ENCODE measurements at places on chromosomes 6 and 20.
A peak's percentile ranks its signal among the peaks of the same experiment; 100 is the strongest.

- DNase-seq: no peak
Measured at GRCh38 chr20:58950603-58951002, 30.5 kb upstream of the NELFCD start.

- DNase-seq: no peak
Measured at GRCh38 chr6:153059757-153060156, 57.2 kb upstream of the MTRF1L start.

GRCh38 chr20:50142812-50143211 is 10.7 kb downstream of the PEDS1 start:
- DNase-seq: no peak

- DNase-seq: no peak
Measured at GRCh38 chr20:32991383-32991782, 12.8 kb downstream of the SUN5 start.

DNA sequence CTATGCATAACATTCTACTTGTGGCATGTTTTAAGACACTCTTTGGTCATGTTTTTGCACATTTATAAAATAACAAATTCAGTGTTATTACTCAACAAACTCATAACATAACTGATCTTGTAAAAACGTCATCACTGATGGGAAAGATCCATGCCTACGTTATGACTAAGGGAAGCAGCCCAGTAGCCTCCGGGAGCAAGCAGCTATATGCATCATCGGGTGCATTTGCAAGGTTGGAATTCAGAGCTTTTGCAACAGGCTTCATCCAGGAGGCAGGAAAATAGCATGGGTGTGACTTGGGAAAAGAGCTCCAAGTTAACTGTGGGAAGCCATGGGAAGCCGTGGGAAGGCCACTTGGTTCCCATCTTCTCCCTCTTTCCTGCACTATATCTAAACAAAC is 271.6 kb upstream of the SGK1 start:
- DNase-seq: no peak

DNA sequence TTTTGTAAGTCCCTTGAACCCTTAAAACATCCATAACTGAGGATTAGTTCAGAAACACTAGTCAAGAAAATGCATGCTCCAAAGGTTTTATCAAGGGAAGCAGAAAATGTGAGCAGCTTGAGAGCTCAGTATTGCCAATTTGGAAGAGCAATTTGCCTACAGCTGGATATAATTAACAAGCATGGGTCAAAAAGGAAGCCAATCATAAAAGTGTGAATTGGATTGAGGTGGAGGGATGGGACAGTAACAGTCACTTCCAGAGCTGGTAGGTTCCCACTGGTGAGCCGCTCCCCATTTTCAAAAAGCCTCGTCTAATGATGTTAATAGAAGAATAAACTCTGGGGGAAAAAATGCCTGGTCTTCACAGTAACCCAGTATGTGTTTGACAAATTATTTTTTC is 5.0 kb upstream of the PTPRK start:
- no peak for DNase-seq

- DNase-seq: no peak
Measured at GRCh38 chr20:33181482-33182093, 13.6 kb downstream of the BPIFA2 start.

DNA sequence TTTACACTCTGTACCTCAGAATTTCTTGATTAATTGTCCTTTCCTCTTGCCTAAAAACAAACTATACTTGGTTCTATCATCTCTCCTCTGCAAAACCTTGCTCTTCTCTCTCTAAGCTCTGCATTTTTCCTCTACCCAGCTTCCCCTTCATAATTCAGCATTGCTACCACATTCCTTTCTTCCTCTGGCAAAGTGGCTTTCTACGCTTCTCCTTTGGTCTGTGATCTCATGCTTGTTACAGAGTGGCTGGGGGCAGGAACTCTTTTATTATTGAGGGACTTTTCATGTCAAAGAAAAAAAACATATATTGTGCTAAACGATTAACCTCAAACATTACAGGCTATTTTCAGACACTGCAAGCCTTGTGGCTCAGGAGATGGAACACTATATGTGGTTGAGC is 333.3 kb upstream of the KCNQ5 start:
- DNase-seq: no peak

GRCh38 chr6:151002491-151002935 is 137.0 kb downstream of the MTHFD1L start:
- DNase-seq: no peak

- DNase-seq: no peak
Measured at GRCh38 chr6:133315811-133316210, 74.7 kb downstream of the EYA4 start.

- DNase-seq: no peak
Measured at GRCh38 chr6:160089534-160089897, 32.1 kb upstream of the SLC22A1 start.

DNA sequence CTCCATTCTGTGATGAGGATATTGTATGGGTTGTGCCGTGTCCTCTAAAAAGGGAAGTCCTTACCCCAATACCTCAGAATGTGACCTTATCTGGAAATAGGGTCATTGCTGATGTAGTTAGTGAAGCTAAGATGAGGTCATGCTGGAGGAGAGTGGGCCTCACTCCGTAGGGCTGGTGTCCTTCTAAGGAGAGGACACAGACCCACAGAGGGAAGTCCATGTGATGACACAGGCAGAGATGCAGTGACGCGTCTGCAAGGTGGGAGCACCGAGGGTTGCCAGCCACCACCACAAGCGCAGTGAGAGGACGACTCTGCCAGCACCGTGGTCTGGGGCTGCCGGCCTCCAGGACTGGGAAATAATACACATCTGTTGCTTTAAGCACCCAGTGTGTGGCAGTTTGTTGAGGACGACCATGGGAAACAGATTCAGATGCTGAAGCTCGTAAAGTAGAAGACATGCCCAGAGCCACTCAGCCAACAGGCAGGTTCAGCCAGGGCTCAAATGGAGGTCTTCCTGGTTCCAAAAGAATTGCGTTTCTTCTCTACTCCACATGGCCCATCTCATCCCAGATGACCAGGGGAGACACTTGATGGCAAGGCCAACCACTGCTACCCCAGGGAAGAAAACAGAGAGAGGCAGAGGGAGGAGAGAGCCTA is 59.2 kb upstream of the DUSP22 start:
- no peak for DNase-seq

DNA sequence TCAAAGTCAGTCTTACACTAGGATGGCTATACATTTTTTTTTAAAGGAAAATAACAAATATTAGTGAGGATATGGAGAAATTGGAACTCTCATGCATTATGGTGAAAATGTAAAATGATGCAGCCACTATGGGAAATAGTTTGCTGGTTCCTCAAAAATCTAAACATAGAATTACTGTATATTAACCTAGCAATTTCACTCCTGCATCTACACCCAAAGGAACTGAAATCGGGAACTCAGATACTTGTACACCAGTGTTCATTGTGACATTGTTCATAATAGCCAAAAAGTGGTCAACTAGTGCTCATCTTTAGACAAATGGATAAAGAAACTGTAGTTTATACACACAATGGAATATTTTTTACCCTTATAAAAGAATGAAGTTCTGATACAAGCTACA is 110.7 kb downstream of the UTRN start:
- DNase-seq: no peak

DNA sequence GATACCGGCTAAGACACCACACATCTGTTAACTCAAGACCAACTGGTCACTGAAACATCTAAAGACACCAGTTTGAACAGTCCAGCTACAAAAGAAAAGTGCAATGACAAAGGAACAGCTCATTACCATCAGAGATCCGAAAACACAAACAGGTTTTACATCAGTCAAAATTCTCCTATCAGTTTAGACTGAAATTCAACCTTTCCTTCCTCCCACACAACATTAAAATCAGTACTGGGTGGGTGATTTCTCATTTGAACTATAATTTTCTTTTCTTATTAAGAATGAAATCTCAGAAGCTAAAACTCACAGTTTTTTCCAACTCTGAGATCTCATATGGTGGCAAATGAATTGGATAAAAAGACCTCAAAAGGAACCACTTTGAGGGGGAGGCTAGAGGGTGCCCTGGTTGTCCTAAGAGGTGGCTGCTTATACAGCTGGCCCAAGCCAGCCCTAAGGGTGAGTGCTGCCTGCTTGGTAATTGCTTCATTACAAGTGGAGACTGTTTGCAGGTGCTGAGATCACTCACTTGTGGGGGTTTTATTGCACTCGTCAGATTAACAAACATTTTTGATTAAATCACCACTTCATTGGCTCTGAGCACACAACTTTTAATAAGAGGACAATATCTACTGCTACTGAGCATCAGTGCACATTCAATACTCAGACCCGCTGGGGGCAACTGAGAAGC is 4.3 kb downstream of the CCDC167 start:
- DNase-seq: no peak

- DNase-seq: no peak
Measured at GRCh38 chr6:24950218-24950941, 14.6 kb upstream of the RIPOR2 start.

DNA sequence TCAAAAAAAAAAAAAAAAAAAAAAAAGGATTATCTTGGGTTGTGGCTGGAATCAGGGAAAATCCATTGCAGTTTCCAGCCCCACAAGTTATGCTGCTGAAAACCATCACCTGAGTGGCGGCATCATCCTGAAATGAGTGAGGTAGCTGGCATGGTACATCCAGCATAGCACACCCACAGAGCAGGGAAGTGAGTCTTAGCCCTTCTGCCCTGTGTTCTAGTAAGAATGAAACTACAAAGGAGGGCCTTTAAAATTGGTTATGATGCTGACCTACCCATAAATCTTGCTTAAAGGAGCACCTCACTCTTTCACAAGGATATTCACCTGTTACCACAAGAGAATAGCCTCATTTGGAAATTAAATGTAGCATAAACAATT is 119.2 kb downstream of the NFATC2 start:
- DNase-seq: no peak

GRCh38 chr6:102223942-102224341 is 830.4 kb downstream of the GRIK2 start:
- DNase-seq: no peak

DNA sequence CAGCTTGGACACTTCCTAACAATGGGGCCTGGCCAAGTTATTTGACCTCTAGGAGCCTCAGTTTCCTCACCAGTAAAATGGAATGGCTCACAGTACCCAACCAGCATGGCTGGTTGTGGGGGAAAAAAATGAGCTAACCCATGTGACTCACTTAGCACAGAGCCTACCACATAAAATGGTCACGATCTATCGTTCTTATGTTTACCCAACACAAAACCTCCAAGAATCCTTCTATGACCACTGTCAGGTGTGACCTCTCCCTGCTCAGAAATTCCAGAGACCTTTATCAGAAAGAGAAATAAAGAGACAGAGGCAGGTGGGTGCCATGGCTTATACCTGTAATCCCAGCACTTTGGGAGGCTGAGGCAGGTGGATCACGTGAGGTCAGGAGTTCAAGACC is 39.4 kb downstream of the BPIFB1 start:
- DNase-seq: no peak

DNA sequence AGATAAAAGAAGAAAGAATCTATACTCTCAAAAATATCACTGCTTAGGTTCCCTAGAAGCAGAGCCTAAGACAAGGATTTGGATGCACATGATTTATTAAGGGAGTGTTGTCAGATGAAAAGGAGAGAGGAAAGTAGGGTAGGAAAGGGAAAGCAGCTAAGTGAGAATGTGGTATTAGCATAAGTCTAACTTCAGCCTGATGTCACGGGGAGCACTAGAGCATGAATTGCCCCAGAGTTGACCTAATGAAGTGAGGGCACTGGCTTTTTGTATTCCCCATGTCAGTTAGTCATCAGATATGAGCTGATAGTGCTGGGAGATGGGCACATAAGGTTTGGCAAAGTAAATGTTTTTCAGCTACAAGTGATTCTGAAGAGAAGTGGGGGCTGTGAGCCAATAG is 129.0 kb upstream of the THEMIS start:
- peak; percentile 5 for DNase-seq

DNA sequence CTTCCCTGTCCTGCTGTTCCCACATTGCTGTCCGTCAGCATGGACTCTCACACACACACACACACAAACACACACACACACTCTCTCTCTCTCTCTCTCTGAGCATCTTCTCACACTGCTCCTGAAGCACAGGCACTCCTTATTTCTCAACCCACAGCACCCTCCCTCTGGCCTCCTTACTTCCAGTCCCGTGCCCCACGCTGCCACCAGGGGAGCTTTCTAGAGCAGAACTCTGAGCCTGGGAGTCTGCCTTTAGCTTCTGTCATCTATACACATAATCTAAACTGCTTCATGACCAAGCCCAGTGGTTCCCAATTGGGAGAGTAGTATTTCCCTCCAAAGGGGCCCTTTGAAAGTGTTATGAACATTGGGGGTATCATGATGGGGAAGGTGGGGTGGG is 29.1 kb downstream of the HECA start:
- no peak for DNase-seq

GRCh38 chr6:116190550-116190949 is 63.3 kb downstream of the TSPYL4 start:
- DNase-seq: no peak

- DNase-seq: no peak
Measured at GRCh38 chr20:53829724-53830521, 236.3 kb upstream of the ZNF217 start.

DNA sequence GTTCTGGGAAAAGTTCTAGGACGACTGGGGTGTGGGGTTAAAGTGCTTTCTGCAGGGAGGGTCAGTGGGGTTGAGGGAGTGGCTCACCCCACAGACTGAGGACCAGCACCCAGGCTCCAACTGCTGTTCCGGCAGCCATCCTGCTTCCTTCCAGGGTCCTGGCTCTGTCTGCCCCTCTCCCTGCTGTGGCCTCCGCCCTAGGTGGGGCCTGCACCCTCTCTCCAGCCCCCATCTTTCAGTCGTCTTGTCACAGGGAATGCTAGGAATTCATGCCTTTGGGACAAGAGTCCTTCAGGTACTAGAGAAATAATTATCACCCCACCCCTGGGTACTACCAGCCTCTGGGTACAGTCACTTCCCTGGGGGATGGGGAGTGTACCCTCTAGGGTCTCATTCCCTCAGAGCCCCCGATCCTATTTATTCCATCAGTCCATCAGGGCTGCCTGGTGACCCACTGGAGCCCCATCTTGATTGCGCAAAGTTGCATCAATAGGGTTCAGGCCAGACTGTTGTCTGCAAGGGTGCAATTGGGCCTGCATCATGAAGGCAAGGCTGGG is at the start of gene AGER:
AGER (minus strand) TSS at position 170 of the 557 bp plus-strand sequence; CDS start at position 139, 31 bp downstream.
- no peak for DNase-seq

DNA sequence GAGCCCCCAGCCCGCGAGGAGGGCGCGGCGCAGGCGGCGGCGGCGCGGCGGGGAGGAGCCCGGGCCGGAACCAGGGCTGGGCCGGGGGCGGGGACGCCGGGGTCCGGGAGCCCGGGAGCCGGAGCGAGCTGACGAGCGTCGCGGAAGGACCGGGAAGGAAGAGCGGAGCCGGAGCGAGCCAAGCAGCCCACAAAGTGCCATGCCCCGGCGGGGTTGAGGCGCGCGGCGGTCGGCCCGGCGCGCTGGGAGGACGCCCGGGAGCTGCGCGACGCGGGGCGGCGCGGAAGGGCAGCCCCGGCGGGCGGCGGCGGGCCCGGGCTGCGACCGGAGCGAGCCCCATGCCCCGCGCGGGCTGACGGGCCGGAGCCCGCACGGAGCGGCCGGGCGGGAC is 289 bp downstream of the FOXP4 start:
- no peak for DNase-seq

- DNase-seq: peak; percentile 37
Measured at GRCh38 chr6:43773050-43773979, 3.3 kb downstream of the VEGFA start.

- no peak for DNase-seq
Measured at GRCh38 chr6:50128420-50129005, 78.8 kb upstream of the DEFB112 start.

GRCh38 chr6:13729891-13730290 is 18.3 kb upstream of the RANBP9 start:
- DNase-seq: no peak

Measured in nephron progenitor cell (in vitro differentiated cells).